ENCODE measurements at places on chromosomes 3 and 15.

GRCh38 chr3:174945951-174946350 is 86.8 kb downstream of the NAALADL2 start:
- DNase-seq, result no peak

DNA sequence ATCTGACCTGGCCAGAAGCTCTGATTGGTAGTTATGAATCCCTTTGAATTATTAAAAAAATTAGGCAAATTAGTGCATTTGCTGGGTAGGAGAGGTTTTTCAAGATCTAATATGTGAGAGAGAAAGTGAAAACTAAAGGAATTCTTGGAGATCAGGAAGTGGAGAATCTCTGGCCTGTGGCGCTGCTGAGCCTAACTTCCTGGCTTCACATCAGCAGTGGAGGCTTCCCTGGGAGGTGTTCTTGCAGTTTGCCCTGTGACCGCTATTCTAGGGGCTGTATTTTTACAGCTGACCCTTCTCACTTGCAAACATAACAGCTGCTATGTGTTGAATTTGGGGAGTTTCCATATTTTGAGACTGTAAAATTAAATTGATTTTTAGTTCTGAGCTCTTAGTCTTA is 166.4 kb downstream of the ATG7 start:
- peak; percentile 40 for DNase-seq

GRCh38 chr15:101114166-101114565 is 137.7 kb downstream of the CHSY1 start:
- DNase-seq, result no peak

DNA sequence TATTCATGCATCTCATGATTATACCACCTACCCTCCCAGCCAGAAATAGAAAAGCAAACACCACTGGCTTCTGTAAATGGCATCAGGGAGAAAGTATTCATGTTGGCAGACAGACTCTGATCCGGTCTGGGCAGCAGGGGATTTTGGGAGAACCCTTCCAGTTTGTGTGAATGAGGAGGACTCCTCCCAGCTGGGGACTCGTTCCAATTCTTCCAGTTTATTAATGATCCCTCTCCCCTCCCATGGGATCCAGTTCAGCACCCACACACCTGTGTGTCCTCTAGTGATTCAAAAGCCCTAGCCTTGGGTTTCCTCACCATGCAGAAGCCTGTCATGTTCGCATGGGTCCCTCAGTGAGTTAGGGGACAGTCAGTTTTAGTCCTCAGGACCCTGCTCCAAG is 110.9 kb downstream of the IQSEC1 start:
- DNase-seq, result no peak

- DNase-seq, result no peak
Observed at GRCh38 chr3:170352936-170353335, 4.6 kb upstream of the SKIL start.

- DNase-seq, result no peak
Observed at GRCh38 chr3:147030274-147030673, 376.1 kb downstream of the ZIC4 start.

- DNase-seq, result no peak
Observed at GRCh38 chr3:146692254-146692653, 87.1 kb upstream of the PLSCR5 start.

- peak; percentile 95 for DNase-seq
Observed at GRCh38 chr3:27681249-27681748, 40.8 kb downstream of the EOMES start.

DNA sequence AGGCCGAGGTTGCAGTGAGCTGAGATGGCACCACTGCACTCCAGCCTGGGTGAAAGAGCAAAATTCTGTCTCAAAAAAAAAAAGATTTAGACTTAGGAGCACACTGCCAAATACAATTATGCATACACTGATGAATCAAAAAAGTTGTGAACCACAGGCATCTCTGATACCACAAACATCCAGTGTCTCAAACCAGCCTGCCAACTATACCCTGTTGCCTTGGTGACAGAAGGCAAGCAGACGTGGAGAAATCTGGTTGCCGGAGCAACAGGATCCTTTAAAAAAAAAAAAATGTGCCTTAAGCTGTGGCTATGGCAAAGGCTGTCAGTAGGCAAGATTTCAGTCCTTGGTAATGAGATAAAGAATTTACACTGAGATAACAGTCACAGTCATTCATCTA is 202.3 kb downstream of the NEK10 start:
- peak; percentile 97 for DNase-seq

DNA sequence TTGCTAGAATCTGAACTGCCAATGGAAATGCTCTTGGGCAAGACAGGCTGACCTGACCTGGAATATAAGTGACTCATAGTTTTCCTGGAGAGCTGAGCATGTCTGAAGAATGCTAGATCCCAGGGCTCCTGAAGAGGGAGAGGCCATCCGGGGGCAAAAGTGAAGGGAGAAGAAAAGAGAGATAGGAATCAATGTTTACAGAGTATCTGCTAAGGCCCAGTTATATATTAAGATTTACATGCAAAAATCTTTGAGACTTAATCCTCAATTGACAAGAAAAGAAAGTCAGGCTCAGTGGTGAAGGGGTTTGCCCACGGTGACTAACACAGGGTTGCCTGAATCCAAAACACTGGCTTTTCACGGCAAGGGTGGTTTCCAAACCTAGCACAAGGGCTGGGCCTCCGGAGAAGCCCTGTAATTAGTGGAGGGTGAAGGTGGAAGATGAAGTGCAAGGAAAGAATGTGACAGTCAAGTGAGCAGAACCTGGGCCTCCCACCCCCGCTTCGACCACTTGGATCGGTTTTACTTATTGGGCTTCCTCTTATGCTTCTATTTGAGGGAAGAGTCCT is 91.7 kb upstream of the FGF12 start:
- DNase-seq, result peak; percentile 85

DNA sequence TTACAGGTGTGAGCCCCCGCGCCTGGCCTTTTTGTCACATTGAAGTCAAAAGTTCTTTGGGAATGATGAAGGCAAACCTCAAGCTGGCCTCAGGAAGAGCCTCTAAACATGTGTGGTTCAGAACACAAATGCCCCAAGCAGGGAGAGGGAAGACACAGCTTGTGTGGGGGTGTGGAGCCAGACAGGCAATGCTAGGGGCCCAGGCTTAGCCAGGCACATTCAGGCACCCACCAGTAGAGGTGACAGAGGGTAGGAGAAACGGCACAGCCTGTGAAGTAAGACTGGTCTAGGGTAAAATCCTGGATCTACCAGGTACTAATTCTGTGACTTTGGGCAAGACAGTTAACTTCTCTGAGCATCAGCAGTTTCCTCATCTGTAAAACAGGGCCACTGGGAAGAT is 3.5 kb downstream of the HDC start:
- DNase-seq, result no peak

- peak; percentile 96 for DNase-seq
Observed at GRCh38 chr3:52046186-52046901, 10.0 kb downstream of the DUSP7 start.

GRCh38 chr3:192068464-192069254 is 607.7 kb downstream of the PYDC2 start:
- DNase-seq, result no peak

DNA sequence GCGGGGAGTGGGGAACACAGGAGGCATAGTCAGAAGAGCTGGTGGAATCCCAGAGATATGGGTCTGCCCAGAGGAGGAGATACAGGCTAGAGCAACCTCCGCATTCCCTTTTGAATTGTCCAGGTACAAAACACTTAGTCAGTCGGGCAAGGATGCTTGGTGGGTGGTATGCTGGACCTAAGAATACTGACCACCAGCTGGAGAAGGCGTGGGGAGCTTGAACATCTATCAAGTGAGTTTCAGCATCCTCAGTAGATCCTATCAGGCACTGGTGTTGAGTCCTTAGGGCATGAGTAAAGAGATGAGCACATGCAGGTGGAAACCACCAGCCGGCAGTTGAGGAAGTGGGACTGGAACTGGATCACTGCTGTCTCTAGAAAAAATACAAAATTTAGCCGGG is 14.7 kb upstream of the DIS3L start:
- no peak for DNase-seq

DNA sequence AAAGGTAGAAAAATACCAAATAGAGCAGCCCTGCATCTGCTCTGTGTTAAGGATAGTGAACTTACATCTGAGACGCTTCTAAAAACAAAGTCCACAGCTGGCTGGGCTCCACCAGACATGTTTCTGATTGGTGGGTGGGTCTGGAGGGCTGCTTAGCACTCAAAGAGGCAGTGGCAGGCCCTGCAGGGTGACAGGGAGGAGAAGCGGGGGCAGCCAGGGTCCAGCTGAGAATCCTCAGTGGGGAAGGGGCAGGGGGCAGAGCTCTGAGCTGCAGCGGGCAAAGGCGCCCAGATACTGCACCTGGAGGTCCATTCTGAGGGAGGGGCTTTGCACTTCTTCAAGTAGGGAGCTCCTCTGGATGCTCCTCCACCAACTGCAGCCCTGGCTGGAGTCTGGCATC is 28.1 kb downstream of the PRR23E start:
- DNase-seq, result no peak

GRCh38 chr3:192326656-192327055 is 400.7 kb downstream of the FGF12 start:
- no peak for DNase-seq

DNA sequence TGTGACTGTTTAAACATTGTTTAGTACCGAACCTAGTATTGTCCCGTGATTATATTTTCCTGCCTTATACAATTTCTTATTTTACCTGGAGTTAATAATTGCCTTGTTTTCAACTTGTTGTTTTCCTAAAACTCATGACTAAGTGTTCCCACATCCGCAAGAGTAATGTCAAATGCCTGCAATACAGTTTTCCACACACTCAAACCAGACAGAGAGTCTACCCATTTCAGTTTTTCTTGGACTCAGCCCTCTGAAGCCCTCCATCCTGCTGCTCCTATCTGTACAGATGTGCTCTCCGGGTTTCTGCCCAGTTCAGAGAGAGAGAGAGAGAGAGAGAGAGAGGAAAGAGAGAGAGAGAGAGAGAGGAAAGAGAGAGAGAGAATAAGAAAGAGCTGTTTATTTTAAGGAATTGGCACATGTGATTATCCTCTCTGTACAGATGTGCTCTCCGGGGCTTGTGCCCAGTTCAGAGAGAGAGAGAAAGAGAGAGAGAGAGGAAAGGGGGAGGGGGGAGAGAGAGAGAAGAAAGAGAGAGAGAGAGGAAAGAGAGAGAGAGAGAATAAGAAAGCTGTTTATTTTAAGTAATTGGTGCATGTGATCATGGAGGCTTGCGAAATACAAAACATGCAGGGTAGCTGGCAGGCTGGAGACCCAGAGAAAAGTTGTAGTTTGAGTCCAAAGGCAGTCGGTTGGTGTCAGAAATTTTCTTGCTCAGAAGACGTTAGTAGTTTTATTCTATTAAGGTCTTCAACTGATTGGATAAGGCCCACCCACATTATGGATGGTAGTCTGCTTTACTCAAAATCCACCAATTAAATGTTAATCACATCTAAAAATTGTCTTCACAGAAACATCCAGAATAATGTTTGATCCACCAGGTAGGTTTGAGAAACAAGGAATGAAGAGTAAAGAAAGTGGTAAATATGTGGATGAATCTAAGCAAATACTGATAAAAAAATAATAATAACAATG is 104.1 kb upstream of the GOLGA8J start:
- DNase-seq, result peak; percentile 25
